Cortex of kidney (tissue), 1 donor: ENCODE measurements at places on chromosomes 6 and 20.

GRCh38 chr20:3203315-3204123, 963 bp downstream of the DDRGK1 start:
- DNase-seq: no peak

DNA sequence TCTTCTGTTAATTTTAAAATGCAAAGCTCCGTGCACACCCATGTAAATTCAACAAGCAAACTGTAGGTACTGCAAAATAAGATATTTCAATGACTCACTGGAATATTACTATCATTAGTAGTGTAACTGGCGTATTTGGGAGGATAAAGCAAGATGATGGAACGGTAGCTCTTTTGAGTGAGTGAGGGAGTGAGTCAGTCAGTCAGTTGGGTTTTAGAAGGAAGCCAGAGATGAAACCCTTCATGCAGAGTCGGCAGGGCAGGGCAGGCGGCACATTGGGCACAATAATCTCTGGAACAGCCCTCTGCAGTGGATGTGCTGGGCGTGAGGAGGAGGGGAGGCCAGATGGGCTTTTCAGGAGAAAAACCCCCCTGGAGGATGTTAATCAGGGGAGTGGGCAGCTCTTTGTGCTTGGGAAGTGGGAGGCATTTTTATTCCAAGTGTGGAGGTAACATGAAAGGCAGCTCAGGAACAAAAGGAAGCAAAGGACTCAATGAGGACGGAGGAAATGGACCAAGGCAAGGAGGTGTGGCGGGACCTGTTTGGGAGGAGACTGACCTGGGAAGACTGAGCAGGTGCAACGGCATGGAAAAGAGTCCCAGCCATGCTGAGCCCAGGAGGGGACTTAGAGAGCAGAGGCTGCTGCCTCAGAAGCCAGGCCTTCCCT, 171.2 kb downstream of the ZDHHC14 start:
- no peak for DNase-seq

- DNase-seq: no peak
Observed at GRCh38 chr6:56148488-56149186, 98.7 kb downstream of the COL21A1 start.

GRCh38 chr6:104881964-104882668, 22.4 kb upstream of the HACE1 start:
- DNase-seq: no peak
